ENCODE measurements at places on chromosomes 5 and 9.
A peak's percentile ranks its signal among the peaks of the same experiment; 100 is the strongest.

DNA sequence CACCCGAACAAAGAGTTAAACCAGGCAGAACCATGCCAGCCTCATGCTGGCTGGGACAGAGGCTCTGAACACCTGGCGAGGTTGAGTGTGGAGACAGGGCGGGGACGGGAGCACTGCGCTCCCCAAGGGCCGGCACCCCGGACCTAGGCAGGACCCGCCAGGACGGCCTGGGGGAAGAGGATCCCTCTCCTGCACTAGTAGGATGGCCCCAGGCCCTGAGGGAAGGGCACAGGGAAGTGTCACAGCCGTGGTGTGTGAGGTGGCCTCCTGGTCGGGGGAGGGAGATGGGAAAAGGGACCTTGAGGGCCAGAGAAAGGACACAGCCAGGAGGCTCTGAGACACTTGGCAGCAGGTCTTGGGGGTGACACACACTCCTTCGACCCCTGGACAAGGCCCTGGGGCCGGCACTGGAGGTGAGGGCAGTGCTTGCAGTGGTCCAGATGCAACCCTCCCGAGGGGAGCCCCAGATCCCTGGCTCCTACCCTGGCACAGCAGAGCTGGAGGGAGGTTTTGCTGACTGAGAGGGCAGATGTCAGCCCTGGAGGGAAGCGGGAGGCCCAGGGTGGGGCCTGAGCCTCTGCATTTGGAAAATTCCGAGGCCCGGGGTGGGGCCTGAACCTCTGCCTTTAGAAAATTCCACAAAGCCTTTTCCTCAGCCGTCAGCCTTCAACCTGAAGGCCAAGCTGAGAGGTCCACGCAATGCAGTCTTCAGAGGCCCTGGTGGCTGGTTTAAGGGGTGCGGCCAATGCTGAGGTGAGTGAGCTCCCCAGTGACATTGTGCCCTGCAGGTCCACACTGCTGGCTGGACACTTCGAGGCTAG lies 24.8 kb upstream of the TERT start:
- no peaks in the 10 kb centered on the region for H3K36me3 ChIP-seq
- H3K4me3 ChIP-seq = no peak overlapping the region
- no peaks in the 10 kb centered on the region for H3K27me3 ChIP-seq

- H3K27ac ChIP-seq = no peak overlapping the region
- H3K4me1 ChIP-seq = no peaks in the 10 kb centered on the region
- no peak for DNase-seq
- H3K4me3 ChIP-seq = no peak overlapping the region
- H3K36me3 ChIP-seq = no peaks in the 10 kb centered on the region
- no peaks in the 10 kb centered on the region for H3K27me3 ChIP-seq
Observed at GRCh38 chr9:10026443-10026984, 586.3 kb downstream of the PTPRD start.

GRCh38 chr5:37667430-37667829 lies 172.4 kb downstream of the GDNF start:
- no peak overlapping the region for H3K4me3 ChIP-seq
- DNase-seq = no peak
- H3K4me1 ChIP-seq = peaks cover 56% of the 10 kb centered on the region
- no peaks in the 10 kb centered on the region for H3K36me3 ChIP-seq
- no peaks in the 10 kb centered on the region for H3K27me3 ChIP-seq

DNA sequence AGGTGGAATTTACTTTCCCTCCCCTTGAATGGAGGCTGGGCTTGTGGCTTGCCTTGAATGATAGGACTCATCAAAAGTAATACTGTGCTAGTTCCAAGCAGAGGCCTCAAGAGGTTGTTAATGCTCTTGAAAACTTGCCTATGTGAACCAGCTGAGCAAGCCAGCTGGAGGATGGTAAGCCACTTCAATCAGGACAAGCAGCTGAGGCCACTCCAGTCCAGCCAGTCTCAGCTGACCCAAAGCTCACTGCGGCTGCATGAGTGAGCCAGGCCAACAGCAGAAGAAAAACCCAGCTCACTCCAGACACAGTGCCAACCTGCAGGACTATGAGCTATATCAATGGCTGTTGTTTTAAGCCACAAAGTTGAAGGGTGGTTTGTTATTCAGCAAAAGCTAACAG lies 182.8 kb downstream of the MCTP1 start:
- H3K4me1 ChIP-seq = no peaks in the 10 kb centered on the region
- no peaks in the 10 kb centered on the region for H3K36me3 ChIP-seq
- DNase-seq = no peak

DNA sequence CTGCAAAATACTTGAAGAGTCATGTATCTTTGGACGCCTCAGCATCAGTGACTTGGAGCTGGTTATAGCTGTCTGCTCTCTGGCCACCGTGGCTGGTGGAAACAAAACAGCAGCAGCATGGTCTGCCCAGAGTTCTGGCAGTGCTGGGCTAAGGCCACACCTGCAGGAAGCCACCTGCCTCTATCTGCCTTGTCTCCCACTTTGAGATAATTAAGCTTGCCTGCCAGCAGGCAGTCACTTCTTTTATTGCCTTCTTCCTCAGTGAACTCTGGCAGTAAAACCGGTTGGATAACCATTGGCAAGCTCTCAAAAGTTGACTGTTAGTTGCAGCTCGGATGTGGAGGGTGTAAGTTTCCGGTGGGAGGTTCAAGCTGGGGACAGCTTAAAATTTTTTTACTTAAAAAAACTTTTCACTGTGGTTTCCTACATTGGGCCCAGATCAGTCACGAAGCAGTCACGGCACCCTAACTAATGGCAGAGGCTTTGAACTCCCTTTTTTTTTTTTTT lies 4.9 kb downstream of the SMIM3 start:
- peak; percentile 52 for DNase-seq
- H3K27me3 ChIP-seq = no peaks in the 10 kb centered on the region
- H3K36me3 ChIP-seq = no peaks in the 10 kb centered on the region
- H3K4me1 ChIP-seq = peaks cover 26% of the 10 kb centered on the region
- no peak overlapping the region for H3K4me3 ChIP-seq
- H3K27ac ChIP-seq = peak overlapping the region; percentile 85

- no peak overlapping the region for H3K27ac ChIP-seq
- no peaks in the 10 kb centered on the region for H3K36me3 ChIP-seq
- no peak overlapping the region for H3K4me3 ChIP-seq
- no peaks in the 10 kb centered on the region for H3K27me3 ChIP-seq
Observed at GRCh38 chr5:140575309-140575708, 10.7 kb downstream of the SLC35A4 start.

- H3K27ac ChIP-seq = no peak overlapping the region
- DNase-seq = no peak
- no peaks in the 10 kb centered on the region for H3K27me3 ChIP-seq
- H3K4me3 ChIP-seq = no peak overlapping the region
- no peaks in the 10 kb centered on the region for H3K36me3 ChIP-seq
Observed at GRCh38 chr5:146717951-146718350, 160.6 kb downstream of the PPP2R2B start.

DNA sequence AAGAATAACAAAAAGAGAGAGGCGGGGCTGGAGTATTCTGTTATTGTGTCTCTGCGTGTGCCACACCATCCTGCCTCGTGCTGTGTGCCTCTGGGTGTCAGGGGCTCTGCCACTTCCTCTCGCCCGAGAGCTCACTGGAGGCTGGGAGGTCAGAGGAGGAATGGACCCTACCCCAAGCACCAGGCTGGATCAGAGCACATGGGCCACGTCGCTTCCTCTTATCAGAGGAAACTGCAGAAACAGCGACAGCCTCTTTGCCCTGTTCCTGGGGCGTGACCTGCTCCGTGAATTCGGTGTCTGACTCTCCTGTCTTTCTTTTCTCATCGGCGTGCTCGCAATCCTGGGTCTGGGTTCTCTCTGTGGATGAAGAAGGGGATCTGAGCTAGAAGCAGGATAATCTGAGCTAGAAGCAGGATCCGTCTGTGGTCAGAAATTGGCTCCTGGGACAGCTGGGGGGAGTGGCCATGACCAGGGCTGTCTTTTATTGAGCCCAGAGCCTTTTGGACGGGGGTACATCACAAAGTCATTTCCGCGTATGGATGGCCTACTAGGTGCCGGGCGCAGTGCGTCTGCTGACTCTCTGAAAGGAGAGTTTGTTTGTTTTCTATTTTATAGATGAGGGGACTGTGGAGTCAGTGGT lies 150.3 kb upstream of the COL5A1 start:
- no peak overlapping the region for H3K4me3 ChIP-seq
- DNase-seq = no peak
- H3K36me3 ChIP-seq = no peaks in the 10 kb centered on the region
- no peaks in the 10 kb centered on the region for H3K4me1 ChIP-seq

- no peaks in the 10 kb centered on the region for H3K36me3 ChIP-seq
- peaks cover 16% of the 10 kb centered on the region for H3K4me1 ChIP-seq
- no peak overlapping the region for H3K4me3 ChIP-seq
- no peak for DNase-seq
- no peak overlapping the region for H3K27ac ChIP-seq
- H3K27me3 ChIP-seq = no peaks in the 10 kb centered on the region
Observed at GRCh38 chr9:5976674-5977397, 38.6 kb downstream of the RANBP6 start.

DNA sequence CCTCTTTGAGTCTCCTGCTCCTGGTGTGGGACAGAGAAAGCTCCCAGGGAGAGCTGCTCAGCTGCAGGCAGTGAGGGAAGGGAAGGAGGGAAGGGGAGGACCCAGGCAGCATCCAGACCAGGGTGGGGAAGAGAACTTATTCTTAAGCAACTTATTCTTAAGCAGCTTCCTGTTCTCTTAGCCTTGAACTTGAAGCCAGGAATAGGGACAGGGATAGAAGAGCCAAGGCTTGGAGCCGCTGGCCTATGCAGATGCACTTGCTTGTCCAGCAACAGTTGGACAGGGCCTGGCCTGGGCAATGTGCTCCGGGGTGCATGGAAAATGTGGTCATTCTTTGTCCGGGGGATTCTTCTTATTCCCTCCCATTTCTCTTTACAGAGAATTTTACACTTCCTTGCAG lies 31.4 kb upstream of the SPTLC1 start:
- peaks cover 3% of the 10 kb centered on the region for H3K27me3 ChIP-seq
- H3K4me1 ChIP-seq = no peaks in the 10 kb centered on the region
- DNase-seq = no peak
- no peak overlapping the region for H3K27ac ChIP-seq

GRCh38 chr9:124258607-124259157 lies 933 bp downstream of the NEK6 start:
- H3K4me1 ChIP-seq = peaks cover 11% of the 10 kb centered on the region
- peak overlapping the region; percentile 74 for H3K4me3 ChIP-seq
- DNase-seq = no peak
- H3K27ac ChIP-seq = peak overlapping the region; percentile 65
- no peaks in the 10 kb centered on the region for H3K27me3 ChIP-seq

GRCh38 chr5:137441476-137441875 lies 57.6 kb downstream of the SPOCK1 start:
- no peaks in the 10 kb centered on the region for H3K27me3 ChIP-seq
- H3K27ac ChIP-seq = no peak overlapping the region
- H3K4me1 ChIP-seq = no peaks in the 10 kb centered on the region
- DNase-seq = no peak

DNA sequence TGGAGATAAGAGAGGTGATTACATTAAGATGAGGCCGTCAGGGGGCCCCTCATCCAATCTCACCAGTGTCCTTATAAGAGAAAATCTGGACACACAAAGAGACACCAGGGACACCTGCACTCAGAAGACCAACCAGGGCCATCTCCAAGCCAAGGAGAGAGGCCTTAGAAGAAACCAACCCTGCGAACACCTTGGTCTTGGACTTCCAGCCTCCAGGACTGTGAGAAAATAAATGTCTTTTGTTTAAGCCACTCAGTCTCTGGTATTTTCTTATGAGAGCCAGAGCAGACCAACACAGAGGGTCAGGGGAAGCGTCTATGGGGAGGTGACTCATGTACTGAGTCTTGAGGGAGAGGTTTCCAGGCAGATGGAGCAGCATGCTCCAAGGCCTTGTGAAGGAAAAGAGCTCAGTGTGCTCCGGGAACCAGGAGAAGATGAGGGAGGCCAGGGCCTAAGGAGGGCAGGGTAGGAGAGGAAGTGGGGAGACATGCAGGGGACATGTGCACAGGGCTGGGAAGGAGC lies 5.4 kb downstream of the PHYKPL start:
- H3K36me3 ChIP-seq = no peaks in the 10 kb centered on the region
- H3K27me3 ChIP-seq = no peaks in the 10 kb centered on the region
- H3K4me1 ChIP-seq = peaks cover 34% of the 10 kb centered on the region
- H3K4me3 ChIP-seq = no peak overlapping the region
- peak overlapping the region; percentile 29 for H3K27ac ChIP-seq

- no peak for DNase-seq
- no peak overlapping the region for H3K27ac ChIP-seq
- H3K4me1 ChIP-seq = no peaks in the 10 kb centered on the region
- H3K4me3 ChIP-seq = no peak overlapping the region
- H3K27me3 ChIP-seq = no peaks in the 10 kb centered on the region
- no peaks in the 10 kb centered on the region for H3K36me3 ChIP-seq
Observed at GRCh38 chr5:53302529-53302928, 177.9 kb upstream of the FST start.

GRCh38 chr5:145246379-145246778 lies 588.8 kb downstream of the PRELID2 start:
- no peak for DNase-seq
- no peaks in the 10 kb centered on the region for H3K27me3 ChIP-seq
- no peaks in the 10 kb centered on the region for H3K36me3 ChIP-seq

GRCh38 chr9:27276193-27277030 lies 20.5 kb downstream of the EQTN start:
- H3K36me3 ChIP-seq = no peaks in the 10 kb centered on the region
- H3K4me3 ChIP-seq = no peak overlapping the region
- H3K27ac ChIP-seq = no peak overlapping the region
- peaks cover 3% of the 10 kb centered on the region for H3K4me1 ChIP-seq
- no peak for DNase-seq

GRCh38 chr9:133739408-133740280 lies 1.5 kb upstream of the SARDH start:
- H3K4me3 ChIP-seq = no peak overlapping the region
- H3K4me1 ChIP-seq = peaks cover 8% of the 10 kb centered on the region
- no peaks in the 10 kb centered on the region for H3K36me3 ChIP-seq
- DNase-seq = no peak

- DNase-seq = no peak
- H3K4me1 ChIP-seq = no peaks in the 10 kb centered on the region
- H3K27ac ChIP-seq = no peak overlapping the region
- H3K4me3 ChIP-seq = no peak overlapping the region
Observed at GRCh38 chr9:37187713-37188439, 67.5 kb downstream of the ZCCHC7 start.

GRCh38 chr9:132946631-132947295 lies 2.3 kb upstream of the TSC1 start:
- H3K27me3 ChIP-seq = no peaks in the 10 kb centered on the region
- H3K4me3 ChIP-seq = no peak overlapping the region
- no peak overlapping the region for H3K27ac ChIP-seq
- DNase-seq = no peak

GRCh38 chr5:12354686-12355085 lies 450.4 kb upstream of the CTNND2 start:
- H3K36me3 ChIP-seq = no peaks in the 10 kb centered on the region
- H3K27ac ChIP-seq = no peak overlapping the region
- H3K4me3 ChIP-seq = no peak overlapping the region
- no peaks in the 10 kb centered on the region for H3K27me3 ChIP-seq
- no peaks in the 10 kb centered on the region for H3K4me1 ChIP-seq

- DNase-seq = no peak
- H3K4me3 ChIP-seq = no peak overlapping the region
- H3K36me3 ChIP-seq = no peaks in the 10 kb centered on the region
- no peaks in the 10 kb centered on the region for H3K27me3 ChIP-seq
Observed at GRCh38 chr9:19998153-19998552, 209.3 kb upstream of the SLC24A2 start.

- H3K4me3 ChIP-seq = no peak overlapping the region
- DNase-seq = no peak
- no peaks in the 10 kb centered on the region for H3K27me3 ChIP-seq
Observed at GRCh38 chr9:134605966-134606357, 35.6 kb upstream of the COL5A1 start.
